ENCODE measurements at places on chromosomes 12 and 14.
A peak's percentile ranks its signal among the peaks of the same experiment; 100 is the strongest.

DNA sequence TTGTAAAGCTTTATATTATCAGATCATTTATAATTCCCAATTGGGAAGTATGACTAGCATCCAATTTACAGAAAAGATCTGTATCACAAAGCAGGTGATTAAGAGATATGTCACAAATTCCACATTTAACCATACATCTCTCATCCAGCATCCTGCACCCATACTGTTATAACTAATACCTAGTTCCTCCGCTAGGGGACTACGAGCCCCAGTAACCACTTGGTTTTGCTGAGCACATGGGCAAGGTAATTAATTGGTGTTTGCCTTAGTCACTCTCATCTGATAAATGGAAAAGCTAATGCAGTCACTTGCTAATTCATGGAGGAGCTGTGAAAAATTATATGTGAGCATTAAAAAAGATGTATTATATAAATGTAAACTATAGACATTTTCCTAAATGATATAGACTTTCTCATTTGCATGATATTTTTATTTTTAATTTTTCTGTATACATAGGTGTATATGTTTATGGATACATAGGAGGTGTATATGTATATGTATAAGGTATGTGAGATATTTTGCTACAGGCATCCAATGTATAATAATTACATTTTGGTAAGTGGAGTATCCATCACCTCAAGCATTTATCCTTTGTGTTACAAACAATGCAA, 1031.8 kb downstream of the GALC start:
- H3K36me3 ChIP-seq: no peaks in the 10 kb centered on the region
- no peaks in the 10 kb centered on the region for H3K27me3 ChIP-seq
- no peaks in the 10 kb centered on the region for H3K4me1 ChIP-seq

DNA sequence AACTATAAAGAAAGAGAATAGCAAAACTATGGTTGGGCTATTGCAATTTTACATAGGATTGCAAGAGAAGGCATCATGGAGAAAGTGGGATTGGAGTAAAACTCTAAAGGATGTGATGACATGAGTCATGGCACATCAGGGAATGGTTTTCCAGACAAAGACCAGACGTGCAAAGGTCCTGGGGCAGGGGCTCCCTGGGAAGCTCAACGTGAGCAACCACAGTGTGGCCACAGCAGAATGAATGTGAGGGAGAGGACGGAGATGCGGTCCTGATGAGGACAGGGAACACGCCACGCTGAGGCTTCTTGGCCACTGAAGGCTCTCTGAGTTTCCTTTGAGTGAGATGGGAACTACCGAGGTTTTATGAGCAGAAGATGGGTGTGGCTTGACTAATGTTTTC, 38.2 kb downstream of the FZD10 start:
- peak overlapping the region; percentile 3 for H3K4me3 ChIP-seq
- H3K36me3 ChIP-seq: no peaks in the 10 kb centered on the region
- no peaks in the 10 kb centered on the region for H3K4me1 ChIP-seq
- H3K27ac ChIP-seq: no peak overlapping the region

DNA sequence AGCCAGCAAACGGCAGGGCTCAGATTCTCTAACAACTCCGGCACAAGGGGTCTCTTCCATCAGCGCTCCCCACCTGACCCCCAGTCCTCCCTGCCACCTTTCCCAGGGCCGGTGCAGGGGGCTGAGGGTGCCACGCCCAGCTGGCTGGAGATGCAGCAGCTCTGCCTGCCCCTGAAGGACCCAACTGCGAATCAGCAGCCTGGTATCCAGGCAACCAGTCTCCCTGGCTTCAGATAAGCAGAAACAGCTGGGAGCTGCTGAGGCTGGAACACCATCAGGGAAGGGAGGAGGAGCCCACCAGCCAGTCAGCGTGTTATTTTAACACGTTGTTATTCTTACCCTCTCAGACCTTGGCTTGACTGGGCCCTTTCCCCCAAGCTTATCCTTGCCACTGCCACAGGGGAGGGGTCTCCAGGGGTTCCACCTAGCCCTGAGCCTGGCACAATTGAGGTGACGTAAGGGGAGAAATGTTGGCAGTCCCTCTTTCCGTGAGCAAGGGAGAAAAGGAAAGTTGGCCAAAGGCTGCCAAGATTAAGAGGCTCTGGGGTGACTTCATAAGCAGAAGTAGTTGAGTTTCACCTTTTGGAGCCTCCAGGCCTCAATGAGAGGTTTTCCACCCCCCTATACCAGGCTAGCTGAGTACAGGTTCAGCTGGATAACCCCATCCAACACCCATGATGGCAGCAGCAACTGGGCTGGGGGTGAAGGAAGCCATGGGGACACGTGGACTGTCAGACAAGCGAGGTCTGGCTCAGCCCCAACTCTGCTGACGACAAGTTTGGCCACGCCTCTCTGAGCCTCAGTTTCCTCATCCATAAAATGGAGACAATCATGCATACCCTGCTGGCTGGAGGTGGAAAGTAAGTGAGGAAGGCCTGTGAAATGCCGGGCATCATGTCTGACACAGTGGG, 91.1 kb downstream of the IRF2BPL start:
- no peak overlapping the region for H3K27ac ChIP-seq
- H3K27me3 ChIP-seq: no peaks in the 10 kb centered on the region
- no peak overlapping the region for H3K4me3 ChIP-seq
- no peaks in the 10 kb centered on the region for H3K36me3 ChIP-seq
- peaks cover 22% of the 10 kb centered on the region for H3K4me1 ChIP-seq

DNA sequence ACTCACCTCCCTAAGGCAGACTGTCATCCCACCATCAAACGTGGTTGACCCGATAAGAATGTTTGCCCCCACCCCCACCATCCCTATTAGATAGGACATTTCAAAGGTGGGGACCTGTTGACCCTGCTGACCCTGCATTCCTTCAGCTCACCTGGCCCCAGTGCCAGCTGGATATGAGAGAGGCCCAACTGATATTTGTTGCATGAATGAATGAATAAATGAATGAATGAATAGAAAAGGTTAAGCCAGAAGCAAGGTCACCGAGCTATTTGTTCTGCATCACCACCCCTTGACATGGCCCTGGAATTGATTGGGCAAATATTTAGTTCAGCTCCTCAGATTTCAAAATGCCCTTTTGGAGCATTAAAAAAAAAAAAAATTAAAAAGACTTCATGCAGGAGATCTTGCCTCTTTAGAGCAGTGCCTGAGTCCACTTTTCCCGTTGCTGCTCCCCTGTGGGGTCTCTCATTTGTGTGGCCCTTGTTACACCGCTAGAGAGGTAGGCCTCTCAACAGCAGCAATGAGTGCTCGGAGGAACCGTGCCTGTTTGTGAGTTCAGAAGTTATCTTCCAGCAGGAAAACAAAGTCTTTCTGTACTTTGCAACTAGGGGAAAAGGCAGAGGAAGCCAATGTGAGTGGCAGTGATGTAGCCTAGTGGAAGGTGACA, 8.5 kb upstream of the SERPINA5 start:
- no peaks in the 10 kb centered on the region for H3K4me1 ChIP-seq
- H3K36me3 ChIP-seq: no peaks in the 10 kb centered on the region
- H3K27me3 ChIP-seq: no peaks in the 10 kb centered on the region
- DNase-seq: no peak
- no peak overlapping the region for H3K4me3 ChIP-seq

DNA sequence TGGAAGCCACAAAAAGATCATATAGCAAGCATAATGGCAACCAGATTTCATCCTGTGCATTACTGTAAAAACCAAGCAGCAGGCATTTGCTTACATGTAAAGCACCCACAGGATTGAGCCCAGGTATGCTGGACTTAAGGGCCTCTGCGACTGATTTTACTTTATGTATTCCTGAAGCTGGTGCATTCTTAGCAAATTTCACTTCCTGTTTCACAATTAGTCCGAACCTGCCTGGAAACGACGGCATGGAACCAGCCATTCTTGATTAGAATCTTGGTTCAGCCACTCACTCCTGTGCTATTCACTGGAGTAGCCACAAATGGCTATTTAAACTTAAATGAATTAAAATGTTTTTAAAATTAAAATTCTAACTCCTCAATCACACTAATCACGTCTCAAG, 239.2 kb downstream of the NUAK1 start:
- H3K4me3 ChIP-seq: no peak overlapping the region
- DNase-seq: no peak
- no peaks in the 10 kb centered on the region for H3K4me1 ChIP-seq
- no peaks in the 10 kb centered on the region for H3K27me3 ChIP-seq
- no peaks in the 10 kb centered on the region for H3K36me3 ChIP-seq
- no peak overlapping the region for H3K27ac ChIP-seq

GRCh38 chr12:93902192-93902591, 225.0 kb downstream of the CRADD start:
- no peaks in the 10 kb centered on the region for H3K36me3 ChIP-seq
- no peaks in the 10 kb centered on the region for H3K4me1 ChIP-seq
- no peak for DNase-seq
- H3K27me3 ChIP-seq: peaks cover under 1% of the 10 kb centered on the region
- no peak overlapping the region for H3K4me3 ChIP-seq

DNA sequence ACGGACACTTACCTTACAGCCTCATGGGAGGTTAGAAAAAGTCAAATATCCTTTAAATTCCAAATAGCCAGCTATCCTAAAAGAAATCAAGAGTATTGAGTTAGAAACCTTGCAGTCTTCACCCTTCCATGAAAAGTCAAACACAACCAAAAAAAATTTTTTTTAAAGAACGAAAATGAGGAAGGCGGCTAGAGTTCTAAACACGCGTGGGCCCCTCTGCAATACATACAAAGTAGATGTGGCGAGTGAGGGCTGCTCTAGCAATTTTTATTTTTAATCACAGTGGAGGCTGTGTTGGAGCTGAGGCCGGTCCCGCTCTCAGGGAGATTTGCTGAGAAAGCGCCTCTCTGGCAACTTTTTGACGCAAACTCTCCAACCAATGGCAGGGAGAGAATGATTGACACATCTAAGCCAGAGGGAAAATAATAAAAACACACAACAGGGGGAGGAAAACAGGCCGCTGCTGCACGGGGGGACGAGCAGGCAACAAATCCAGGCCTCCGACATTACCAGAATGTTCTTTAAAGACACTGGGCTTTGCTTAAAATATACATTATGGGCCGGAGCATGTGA, at the start of gene OTX2:
Gene OTX2, minus strand, starts transcription at position 333 of the 573 bp plus-strand sequence. CDS start 5,023 bp downstream, outside the sequence.
- H3K36me3 ChIP-seq: no peaks in the 10 kb centered on the region

DNA sequence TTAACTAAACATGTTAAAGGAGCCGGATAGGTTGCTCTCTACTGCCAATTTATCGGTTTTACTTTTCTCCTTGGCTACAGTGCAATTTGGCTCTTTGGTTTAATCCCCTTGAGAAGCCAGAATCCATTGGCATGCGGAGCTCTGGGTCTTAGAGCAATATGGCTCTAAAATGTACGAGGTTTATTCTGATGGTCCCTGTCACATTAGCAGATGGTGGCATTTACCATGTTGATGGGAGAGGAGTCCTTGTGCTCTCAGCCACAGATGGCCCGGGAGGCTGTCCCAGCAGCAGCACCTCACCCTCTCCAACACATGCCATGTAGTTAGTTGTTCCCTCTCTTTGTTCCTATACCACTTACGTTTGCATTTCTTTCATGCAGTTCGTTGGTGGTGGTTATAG, 179.7 kb downstream of the RGS6 start:
- H3K27ac ChIP-seq: no peak overlapping the region
- peaks cover 3% of the 10 kb centered on the region for H3K4me1 ChIP-seq
- H3K27me3 ChIP-seq: no peaks in the 10 kb centered on the region
- no peak for DNase-seq
- H3K4me3 ChIP-seq: no peak overlapping the region

DNA sequence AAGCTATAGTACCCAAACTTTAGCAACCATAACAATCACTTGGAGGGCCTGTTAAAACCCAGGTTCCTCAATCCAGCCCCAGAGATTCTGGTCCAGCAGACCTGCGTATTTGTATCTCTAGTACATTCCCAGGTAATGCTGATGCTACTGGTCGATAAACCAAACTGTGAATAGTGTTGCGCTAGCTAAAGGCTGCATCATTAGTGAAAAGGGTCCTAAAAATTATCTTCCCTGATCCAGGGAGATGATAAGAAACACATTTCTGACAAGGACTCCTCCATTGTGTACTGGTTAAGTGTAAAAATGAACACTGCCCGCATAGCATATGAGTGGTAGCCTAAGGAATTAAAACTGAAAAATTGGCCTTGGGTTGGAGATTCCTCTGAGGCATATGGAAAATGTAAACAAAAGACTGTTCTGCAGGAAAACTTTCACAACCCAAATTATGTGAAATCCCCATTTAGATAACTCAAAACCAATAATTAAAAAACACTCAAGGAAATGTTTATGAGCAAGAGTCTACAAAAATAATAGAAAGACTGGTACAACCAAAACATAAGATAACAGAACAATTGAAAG, 322.7 kb downstream of the CEP128 start:
- no peaks in the 10 kb centered on the region for H3K27me3 ChIP-seq
- no peaks in the 10 kb centered on the region for H3K4me1 ChIP-seq
- no peaks in the 10 kb centered on the region for H3K36me3 ChIP-seq
- H3K27ac ChIP-seq: no peak overlapping the region

DNA sequence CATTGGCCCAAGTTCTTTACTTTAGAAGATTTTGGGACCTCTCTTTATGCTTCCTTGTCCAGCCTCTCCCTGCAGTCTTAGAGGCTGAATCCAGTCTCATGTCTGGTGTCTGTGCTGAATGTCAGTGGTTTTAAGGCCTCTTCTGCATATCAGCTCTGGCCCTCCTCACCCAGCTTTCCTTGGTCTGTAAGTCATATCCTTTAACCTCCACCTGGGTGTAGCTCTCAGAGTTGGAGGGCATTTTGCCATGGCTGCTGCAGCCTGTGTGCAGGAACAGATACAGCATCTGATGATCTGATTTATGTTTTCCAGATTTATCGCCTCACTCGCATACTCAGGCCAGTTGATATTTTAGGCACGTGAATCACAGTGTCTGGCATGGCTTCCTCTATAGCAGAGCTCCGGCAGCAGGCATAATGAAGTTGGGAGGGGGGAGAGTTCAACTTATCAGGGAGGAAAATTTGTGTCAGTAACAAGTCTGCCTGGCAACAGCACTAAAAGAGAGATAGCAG, 335.0 kb downstream of the PCNX1 start:
- no peaks in the 10 kb centered on the region for H3K27me3 ChIP-seq
- DNase-seq: no peak
- H3K4me1 ChIP-seq: no peaks in the 10 kb centered on the region
- no peak overlapping the region for H3K27ac ChIP-seq
- H3K4me3 ChIP-seq: no peak overlapping the region
- no peaks in the 10 kb centered on the region for H3K36me3 ChIP-seq

All from neuronal stem cell (in vitro differentiated cells).